ENCODE measurements at places on chromosomes 3 and 15.

GRCh38 chr15:69462030-69462492 is 9.4 kb downstream of the RPLP1 start:
- no peak for DNase-seq

DNA sequence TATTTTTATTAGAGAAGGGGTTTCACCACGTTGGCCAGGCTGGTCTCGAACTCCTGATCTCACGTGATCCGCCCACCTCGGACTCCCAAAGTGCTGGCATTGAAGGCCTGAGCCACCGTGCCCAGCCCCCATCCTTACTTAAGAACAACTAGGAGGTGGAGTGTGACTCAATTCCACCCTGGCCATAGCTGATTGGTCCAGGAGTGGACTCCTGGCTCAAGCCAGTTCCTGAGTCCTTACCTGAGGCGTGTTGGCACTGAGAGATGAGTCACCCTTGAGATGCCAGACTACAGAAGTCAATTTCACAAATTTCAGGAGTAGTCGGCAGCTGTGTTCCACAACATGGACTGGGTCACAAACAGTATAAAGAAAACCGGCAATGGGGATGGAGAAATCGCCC is 124.2 kb downstream of the SHQ1 start:
- DNase-seq: no peak

- no peak for DNase-seq
Measured at GRCh38 chr3:61371123-61371522, 119.9 kb upstream of the FHIT start.

DNA sequence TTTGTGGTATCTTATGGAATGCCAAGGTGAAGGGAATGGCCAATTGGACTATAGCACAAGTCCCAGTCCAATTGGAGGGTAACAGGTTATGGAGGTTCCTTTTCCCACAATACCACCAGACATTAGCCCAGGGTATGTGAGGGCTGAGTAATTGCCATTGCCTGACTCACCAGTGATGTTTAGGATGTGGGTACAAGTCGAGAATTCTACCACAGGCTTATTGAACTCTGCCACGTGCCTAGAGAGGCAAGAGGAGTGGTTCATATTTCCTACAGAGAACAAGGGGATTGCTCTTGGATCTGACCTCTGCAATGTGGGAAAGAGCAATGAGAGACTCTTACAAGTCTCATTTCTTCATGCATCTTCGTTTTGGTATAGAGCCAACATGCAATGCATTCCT is 85.0 kb upstream of the XCR1 start:
- DNase-seq: no peak

- DNase-seq: no peak
Measured at GRCh38 chr3:25455441-25456132, 27.5 kb downstream of the RARB start.

GRCh38 chr3:64792445-64792844 is 104.6 kb upstream of the ADAMTS9 start:
- no peak for DNase-seq

GRCh38 chr15:38228618-38229017 is 24.0 kb upstream of the SPRED1 start:
- DNase-seq: no peak

DNA sequence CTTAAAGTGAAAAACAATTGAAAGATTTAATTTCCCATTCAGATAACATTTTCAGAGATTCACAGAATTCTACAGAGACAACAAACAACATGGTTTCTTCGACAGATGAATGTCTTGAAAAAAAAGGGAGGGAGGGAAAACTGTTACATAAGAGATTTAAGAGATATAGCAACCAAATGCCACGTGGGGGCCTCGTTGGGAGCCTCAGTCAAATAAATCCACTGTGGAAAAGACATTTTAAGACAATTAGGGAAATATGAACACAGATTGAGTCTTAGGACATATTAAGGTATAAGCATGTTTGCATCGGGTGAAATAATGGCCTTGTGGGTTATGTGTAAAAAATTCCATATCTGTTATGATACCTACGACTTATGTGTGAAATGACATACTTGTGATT is 5.0 kb upstream of the PRRT3 start:
- no peak for DNase-seq

DNA sequence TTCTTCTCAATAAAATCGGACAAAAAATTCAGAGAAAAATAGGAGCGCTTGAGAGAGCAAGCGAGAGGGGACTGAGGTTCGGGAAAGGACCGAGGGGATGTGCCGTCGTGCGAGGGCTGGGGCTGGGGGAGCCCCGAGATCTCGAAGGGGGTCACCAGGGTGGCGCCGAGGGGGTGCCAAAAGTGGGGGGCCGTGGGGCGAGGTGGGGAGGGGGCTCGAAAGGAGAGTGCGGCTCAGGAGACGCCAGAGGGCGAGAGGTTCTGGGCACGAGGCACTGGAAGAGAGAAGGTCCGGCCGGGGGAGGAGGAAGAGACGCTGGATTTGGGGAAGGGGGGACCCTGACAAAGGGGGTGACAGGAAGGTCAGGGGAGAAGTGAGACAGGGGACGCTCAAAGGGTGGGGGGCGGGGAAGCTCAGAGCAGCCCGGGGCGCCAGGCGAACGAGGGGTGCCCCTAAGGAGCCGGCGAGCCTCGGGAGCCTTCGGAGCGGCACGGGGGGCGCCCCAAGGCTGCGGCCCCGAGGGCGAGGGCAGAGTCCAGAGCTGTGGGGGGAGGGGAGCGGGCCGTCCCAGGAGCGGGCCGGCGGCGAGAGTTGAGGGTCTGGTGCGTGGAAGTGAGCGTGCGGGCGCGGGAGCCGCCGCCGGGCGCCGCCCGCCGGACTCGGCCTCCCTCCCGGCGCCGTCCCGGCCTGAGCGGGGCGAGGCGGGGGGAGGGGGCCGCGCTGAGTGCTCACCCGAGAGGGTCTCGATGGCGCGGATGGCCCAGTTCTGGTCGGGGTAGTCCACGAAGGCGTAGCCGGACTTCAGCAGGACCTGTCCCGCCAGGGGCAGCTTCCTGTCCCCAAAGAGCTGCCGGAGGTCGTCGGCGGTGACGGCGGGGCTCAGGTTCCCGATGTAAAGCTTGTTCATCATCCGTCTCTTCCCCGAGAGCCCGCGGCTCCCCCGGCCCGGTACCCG is 514 bp downstream of the IGF2BP2 start:
- DNase-seq: no peak

GRCh38 chr3:43326891-43327581 is 40.7 kb downstream of the SNRK start:
- DNase-seq: no peak

- DNase-seq: no peak
Measured at GRCh38 chr15:40085266-40085665, 23.4 kb downstream of the BMF start.

GRCh38 chr15:33559207-33559890 is 248.6 kb downstream of the RYR3 start:
- DNase-seq: no peak

DNA sequence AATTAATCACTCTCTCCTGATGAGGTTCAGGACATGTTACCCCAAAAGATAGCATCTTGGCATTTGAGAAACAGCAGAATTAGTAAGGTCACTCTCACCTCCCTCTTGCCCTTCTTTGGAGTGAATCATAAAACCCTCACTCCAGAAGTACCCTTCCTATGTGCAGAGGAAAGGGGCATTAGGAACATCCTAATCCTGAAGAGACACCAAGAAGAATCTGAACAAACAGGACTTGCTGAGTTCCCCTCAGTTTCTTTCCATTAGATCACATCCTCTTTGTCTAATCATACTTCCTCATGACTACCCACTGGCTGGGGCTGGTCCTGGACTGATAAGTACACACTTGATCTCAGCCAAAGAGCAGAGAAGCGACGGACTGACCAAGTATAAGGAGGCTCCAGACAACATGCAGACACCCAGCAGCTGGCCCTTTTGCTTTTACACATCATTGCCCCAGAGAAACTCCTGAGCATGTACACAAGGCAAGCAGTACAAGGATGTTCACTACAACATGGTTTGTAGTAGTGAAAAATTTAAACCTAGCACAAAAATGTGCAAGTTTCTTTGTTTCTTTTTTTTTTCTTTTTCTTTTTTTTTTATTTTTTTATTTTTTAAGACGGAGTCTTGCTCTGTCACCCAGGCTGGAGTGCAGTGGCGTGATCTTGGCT is 15.0 kb upstream of the TM6SF1 start:
- DNase-seq: no peak

- no peak for DNase-seq
Measured at GRCh38 chr3:25901796-25902195, 111.9 kb downstream of the OXSM start.

- no peak for DNase-seq
Measured at GRCh38 chr15:58967479-58967878, 20.0 kb upstream of the RNF111 start.

GRCh38 chr15:67543348-67543718 is 830 bp downstream of the MAP2K5 start:
- no peak for DNase-seq

GRCh38 chr3:143288944-143289343 is 169.4 kb downstream of the CHST2 start:
- no peak for DNase-seq

GRCh38 chr3:120049072-120049471 is 45.2 kb downstream of the GSK3B start:
- DNase-seq: no peak

DNA sequence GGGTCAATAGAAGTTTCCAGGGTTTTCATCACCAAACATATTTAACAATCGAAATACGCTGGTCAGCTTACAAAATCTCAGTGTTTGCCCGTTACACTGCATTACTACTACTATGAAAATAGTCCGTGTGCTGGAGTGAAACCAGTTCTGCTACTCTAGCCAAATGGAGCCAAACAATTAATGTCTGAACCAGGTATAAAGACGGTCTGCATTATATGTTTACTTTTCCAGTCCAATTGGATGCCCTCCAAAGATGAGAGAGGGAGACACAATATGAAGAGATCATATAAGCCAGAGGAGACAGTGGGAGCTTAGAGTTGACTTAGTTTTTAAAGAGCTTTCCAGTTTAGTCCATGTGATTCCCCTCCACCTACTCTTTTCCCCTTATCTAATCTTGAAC is 6.3 kb upstream of the DUT start:
- no peak for DNase-seq

DNA sequence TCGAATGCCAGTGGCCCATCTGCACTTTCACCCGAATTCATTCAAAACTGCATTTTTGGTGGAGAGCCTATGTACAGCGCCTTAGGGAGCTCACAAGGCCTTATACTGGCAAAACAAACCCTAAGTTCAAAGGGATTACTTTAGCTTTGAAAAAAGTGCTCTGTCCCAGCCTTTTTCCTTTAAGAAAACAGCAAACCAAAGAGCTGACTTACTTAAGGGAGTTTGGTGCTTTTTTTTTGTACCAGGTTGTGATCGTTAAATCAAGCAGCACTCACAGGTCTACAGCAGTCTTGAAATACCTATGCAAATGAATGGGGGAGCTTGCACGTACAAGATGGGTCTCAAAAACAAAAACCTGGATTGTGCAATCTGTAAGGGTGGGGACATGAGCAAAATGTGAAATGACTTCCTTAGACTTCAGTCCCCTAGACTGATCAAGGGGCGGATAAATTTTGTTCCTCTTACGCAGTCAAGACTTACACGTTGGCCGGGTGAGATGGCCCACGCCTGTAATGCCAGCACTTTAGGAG is 11.6 kb upstream of the PIK3CB start:
- no peak for DNase-seq

GRCh38 chr3:102079809-102080197 is 230.5 kb downstream of the NFKBIZ start:
- no peak for DNase-seq

DNA sequence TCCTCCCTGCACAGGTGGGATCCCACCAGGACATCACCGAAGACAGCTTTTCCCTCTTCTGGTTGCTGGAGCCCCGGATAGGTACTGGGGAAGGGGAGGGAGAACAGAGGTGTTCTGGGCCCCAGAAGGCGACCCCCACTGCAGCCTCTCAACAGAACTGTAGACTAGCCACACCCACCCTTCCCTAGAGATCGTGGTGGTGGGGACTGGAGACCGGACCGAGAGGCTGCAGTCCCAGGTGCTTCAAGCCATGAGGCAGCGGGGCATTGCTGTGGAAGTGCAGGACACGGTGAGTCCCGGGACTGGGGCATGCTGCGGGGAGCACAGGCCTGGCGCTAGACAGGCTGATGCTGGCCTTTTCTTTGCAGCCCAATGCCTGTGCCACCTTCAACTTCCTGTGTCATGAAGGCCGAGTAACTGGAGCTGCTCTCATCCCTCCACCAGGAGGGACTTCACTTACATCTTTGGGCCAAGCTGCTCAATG is 809 bp downstream of the NDUFAF3 start:
- DNase-seq: no peak

DNA sequence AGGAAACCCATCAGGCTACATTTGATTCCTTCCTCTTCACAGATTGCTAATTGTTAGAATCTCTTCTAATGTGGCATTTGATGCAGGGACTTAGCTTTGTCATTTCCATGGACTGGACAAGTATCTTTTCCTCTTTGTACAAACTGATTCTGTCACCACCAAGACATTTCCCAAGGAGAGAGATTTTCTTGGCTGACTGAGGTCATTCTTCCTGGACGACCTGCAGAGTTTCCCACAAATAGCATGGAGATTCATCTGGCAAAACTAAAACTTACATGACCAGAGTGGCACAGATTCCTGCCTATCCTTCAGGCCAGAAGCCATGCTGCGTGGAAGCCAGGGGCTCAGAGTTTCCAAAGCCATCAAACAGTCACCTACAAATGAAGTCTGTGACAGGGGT is 269.2 kb upstream of the LRTM1 start:
- no peak for DNase-seq

- DNase-seq: no peak
Measured at GRCh38 chr3:186839874-186840641, 2.5 kb upstream of the ADIPOQ start.

DNA sequence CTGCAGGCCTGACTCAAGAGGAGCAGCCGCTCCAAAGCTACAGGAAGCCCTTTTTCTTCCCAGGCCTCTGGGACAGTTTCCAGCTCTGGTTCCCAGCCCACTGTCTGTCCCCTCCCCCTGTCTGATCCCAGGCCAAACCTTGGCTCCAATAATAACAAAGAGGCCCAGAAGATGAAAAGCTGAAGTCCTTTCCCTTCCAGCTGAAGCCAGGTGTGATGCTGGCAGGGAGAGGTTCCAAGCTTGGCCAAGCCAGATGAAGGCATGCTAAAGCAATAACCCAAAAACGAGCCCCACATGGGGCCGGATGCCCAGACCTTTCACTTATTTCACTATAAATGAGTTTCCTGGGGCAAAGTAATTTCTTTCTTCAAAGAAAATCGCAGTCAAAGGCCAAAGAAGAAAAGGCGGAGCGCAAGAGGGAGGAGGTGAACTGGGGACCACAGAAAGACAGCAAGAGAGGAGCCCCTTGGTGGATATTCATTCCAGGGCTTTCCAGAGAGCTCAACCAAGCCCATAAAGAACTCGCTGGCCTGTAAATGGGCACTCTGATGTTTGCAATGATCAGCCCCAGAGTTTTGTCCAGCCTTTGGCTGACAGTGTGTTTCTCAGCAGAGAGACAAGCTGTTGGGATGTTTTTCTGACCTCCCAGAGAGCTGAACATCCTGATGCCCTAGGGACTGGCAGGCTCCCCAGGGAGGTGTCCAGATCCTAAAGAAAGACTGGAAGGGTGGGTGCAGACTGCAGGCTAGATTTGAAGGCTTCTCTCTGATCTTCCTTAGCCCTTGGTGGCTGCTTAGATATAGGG is 157.6 kb downstream of the UACA start:
- peak; percentile 62 for DNase-seq

GRCh38 chr3:111286746-111287145 is 215.1 kb downstream of the NECTIN3 start:
- DNase-seq: no peak

Data from fibroblast of skin of left biceps (primary cell).